NCI-H446 (cell line): ENCODE measurements at places on chromosomes 16 and 17.

DNA sequence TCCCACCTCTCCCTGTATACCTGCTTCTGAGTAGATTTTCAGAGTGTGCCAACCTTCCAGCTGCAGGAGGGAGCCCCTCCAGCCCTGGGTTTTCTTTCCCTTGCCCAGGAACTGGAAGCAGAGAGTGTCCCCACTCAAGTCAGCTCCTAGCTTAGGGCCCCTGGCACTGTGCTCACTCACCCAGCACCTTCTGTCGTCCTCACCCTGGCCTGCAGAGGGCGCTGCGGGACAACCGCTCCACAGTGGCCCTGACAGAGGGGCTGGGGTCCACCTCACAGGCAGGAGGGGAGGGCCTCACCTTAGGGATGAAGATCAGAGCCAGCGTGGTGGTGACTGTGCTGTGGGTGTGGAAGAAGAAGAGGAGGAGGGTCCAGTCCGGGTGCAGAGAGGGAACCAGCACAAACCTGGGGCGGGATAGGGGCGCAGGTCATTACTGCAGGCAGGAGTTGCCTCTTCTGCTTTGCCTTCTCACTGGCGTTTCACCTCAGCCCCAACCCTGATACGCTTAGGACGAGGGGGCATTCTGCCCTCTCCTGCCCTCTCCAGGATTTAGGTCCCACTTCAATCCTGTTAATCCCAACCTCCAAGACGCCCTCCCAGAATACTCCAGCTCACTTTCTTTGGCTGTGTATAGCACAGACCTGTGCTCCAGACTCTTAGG lies 10.0 kb downstream of the GPR179 start:
- DNase-seq: no peak

DNA sequence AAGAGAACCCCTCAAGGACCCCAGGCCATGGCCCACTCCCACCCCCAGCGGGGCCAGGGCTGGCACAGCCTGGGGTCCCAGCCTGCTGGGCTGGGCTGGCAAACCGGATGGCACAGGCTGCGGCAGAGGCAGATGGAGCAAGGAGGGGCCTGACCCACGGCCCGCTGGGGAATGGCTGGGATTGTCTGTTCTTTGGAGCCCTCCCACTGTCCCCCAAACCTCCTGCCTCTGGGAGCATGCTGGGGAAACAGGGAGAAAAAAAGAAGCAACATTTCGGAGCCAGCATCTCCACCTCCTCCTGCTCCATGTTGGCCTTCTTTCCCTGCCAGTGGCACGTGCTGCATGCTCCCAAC lies 37.1 kb upstream of the LHX1 start:
- DNase-seq: no peak

DNA sequence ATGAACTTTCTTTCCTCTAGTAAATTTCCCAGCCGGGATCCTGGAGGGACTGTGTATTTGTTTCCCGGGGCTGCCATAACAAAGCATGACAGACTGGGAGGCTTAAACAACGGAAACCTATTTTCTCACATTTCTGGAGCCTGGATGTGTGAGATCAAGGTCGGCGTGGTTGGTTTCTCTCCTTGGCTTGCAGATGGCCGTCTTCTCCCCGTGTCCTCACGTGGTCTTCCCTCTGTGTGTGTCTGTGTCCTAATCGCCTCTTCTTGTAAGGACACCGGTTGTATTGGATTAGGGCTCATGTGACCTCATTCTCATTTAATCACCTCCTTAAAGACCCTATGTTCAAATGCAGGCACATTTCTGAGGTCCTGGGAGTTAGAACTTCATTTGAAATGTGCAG lies 22.0 kb upstream of the USP10 start:
- no peak for DNase-seq

DNA sequence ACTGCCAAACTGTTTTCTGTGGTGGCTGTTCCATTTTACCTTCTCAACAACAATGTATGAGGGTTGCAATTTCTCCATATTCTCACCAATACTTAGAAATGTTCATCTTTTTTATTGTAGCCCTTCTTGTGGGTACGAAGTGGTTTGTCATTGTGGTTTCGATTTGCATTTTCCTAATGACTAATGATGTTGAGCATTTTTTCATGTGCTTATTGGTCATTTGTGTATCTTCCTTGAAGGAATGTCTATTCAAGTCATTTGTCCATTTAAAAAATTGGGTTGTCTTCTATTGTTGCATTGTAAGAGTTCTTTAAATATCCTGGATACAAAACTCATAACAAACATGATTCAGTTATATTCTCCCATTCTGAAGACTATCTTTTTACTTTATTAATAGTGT lies 47.5 kb upstream of the CCL2 start:
- no peak for DNase-seq

DNA sequence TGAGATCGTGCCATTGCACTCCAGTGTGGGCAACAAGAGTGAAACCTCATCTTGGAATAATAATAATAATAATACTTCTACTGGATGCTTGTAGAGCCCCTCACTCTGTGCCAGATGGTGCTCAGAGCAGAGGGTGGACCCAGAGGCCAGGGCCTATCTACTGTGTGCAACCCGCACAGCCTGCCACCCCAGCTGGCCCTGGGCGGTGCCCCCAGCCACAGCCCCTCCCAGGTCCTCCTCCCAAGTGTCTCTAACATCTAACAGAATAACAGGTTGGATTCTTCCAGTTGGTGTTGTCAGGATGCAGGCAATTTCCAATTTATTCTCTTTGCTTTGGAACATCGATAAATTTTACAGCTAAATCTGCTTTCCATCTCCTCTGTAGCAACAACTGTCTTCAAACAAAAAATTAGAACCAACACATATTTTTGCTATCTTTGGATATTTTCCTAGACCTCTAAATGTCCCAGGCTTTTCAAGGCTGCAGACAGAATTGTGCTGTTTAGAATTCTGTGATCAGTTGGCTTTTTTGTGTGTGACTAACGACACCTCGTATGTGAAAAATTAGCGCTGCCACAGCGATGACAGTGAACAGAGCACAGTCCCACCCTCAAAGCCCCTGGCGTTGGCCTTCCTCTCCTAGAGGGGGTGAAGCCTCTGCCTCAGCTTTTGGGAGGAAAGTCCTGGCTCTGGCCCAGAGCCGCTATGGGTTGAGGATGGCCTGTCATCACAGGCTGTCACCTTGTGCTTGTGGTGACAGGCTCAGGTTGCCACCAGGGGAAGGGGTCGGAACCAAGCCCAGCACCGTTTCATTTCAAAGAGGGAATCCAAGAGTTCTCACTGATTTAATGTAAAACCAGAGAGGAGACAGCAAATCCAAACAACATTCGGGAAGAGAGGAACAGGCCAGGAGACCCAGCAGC lies 7.6 kb upstream of the EVPL start:
- no peak for DNase-seq

DNA sequence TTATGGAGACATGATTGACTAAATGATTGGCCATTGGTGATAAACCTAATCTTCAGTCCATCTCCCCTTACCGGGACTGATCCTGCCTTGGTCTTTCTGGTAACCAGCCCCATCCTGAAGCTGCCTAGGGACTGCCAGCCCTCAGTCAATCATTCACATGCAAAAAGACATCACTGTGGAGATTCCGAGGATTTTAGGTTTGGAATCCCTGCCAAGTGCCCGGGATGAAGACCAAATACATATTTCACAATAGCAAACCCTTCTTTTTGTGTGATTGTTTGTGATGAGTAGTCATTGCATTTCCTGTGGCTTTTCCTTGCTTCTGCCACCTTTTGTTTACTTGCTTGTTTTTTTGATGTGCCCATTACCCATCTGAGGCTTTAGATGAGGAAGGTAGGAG lies 44.0 kb downstream of the EPN2 start:
- DNase-seq: no peak
